ENCODE measurements at places on chromosomes 16 and 17.

GRCh38 chr17:9987779-9988585 is 82.9 kb upstream of the RCVRN start:
- peak; percentile 46 for DNase-seq

GRCh38 chr17:38713456-38714075 is 8.5 kb downstream of the MLLT6 start:
- no peak for DNase-seq

- no peak for DNase-seq
Observed at GRCh38 chr17:54608634-54609155, 292.0 kb upstream of the TOM1L1 start.

GRCh38 chr17:45755050-45755449 is 29.1 kb upstream of the CRHR1 start:
- no peak for DNase-seq

Data from cardiac fibroblast (primary cell).